Activated naive CD4-positive, alpha-beta T cell treated with anti-CD3 and anti-CD28 coated beads for 36 hours (primary cell): ENCODE measurements at places on chromosomes 2 and 18. TPM values are rescaled to one million over a fixed set of nuclear protein-coding genes. Genes with fewer than 3 reads are reported as not detected.

The DPP4 gene
- total RNA-seq = 11.9 TPM

- peak; percentile 50 for DNase-seq
Observed at GRCh38 chr2:85584857-85585780, 888 bp downstream of the VAMP5 start.

DNA sequence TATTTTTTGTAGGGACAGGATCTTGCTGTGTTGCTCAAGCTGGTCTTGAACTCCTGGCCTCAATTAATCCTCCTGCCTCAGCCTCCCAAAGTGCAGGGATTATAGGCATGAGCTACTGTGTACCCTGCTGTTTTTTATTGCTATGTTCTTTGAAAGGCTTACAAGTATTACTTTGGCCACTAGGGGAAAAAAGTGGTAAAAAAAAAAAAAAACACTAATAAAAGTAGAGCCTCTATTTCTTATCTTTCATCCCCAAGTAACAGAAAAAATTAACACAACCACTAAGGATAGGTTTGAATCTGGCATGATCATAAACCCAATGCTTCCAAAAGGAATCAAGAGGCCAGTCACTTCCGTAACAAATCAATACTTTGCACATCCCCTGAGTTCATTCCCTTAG, 11.6 kb downstream of the NOL10 start:
- no peak for DNase-seq

DNA sequence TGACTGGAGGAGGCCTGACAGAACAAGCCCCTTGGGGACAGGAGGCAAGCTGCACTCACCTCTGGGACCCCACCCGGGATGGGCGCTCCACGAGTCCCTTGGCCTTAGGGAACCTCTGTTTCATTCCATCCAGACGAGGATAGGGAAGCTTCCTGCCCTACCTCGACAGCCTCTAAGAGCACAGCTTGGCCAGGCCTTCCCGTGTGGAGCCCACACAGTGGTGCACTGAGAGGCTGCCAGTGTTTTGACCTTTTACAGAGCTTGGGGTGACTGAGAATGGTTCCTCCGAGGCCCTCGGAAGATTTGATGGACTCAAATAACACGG, 91.4 kb upstream of the SMAD7 start:
- no peak for DNase-seq
